ENCODE measurements at places on chromosomes 7 and 10.
A peak's percentile ranks its signal among the peaks of the same experiment; 100 is the strongest.

DNA sequence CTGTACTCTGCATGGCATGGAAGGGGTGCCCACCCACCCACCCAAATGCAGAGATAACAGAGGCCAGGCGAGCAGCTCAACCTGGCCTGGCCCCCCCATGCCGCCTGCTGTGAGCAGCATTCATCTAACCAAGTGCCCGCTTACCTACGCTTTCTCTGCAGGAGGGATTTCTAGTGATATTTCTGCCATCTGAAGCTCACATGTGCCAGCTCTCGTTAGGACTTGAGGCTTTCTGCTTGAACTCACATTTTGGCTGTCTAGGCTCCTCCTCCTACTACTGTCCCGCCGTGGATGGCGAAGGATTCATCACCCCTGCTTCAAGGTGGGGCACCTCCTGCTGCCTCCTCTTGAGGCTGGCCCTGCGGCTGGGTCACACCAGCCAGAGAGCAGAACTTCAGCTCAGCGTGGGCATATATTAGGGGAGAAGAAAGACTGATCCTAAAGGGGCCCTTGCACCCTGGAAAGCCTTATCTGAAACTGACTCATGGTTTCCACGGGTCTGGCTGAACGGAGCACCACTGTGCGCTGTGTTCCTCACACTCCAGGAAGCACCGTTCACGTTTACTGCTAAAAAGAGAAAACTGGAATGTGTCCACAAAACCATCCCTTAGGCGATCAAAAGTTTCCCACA lies 45.5 kb downstream of the CTBP2 start:
- no peak for DNase-seq

- DNase-seq: no peak
These were observed 98.9 kb downstream of the CARD11 start for GRCh38 chr7:2944739-2945138.

GRCh38 chr10:27890971-27891370 lies 107.9 kb downstream of the ODAD2 start:
- no peak for DNase-seq

- DNase-seq: no peak
These were observed 181.8 kb upstream of the LRRN3 start for GRCh38 chr7:110909117-110909516.

- peak; percentile 77 for DNase-seq
These were observed at the start of the genes CCT6A and PSPH for GRCh38 chr7:56051339-56052191. TSS of gene CCT6A (plus strand) at chr7:56051765. CDS start at chr7:56051849, 84 bp downstream. TSS of gene PSPH (minus strand) at chr7:56051444. CDS start at chr7:56021212, 30,232 bp downstream.

- DNase-seq: no peak
These were observed 75.5 kb upstream of the AFAP1L2 start for GRCh38 chr10:114479836-114480235.

DNA sequence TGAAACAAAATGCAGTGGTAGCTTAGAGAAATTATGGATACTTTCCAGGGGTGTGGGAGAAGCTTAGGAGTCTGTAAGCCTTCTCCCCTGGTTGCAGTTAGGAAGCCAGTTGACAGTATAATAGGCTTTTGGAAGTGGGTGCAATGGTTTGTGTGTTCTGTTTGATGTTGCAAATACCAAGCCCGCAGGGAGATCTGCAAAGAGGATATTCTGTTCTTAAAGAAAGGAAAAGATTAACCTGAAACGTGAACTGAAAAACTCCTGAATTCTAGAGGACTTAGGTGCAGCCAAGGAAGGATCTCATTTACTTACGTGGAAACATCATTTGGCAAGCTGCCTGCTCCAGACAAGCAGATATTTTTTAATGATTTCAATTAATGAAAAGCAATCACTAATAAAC lies 496.6 kb downstream of the AUTS2 start:
- DNase-seq: no peak

GRCh38 chr10:86673827-86674581 lies 5.7 kb downstream of the LDB3 start:
- no peak for DNase-seq

GRCh38 chr7:2482725-2483451 lies 6.7 kb upstream of the GRIFIN start:
- DNase-seq: no peak

DNA sequence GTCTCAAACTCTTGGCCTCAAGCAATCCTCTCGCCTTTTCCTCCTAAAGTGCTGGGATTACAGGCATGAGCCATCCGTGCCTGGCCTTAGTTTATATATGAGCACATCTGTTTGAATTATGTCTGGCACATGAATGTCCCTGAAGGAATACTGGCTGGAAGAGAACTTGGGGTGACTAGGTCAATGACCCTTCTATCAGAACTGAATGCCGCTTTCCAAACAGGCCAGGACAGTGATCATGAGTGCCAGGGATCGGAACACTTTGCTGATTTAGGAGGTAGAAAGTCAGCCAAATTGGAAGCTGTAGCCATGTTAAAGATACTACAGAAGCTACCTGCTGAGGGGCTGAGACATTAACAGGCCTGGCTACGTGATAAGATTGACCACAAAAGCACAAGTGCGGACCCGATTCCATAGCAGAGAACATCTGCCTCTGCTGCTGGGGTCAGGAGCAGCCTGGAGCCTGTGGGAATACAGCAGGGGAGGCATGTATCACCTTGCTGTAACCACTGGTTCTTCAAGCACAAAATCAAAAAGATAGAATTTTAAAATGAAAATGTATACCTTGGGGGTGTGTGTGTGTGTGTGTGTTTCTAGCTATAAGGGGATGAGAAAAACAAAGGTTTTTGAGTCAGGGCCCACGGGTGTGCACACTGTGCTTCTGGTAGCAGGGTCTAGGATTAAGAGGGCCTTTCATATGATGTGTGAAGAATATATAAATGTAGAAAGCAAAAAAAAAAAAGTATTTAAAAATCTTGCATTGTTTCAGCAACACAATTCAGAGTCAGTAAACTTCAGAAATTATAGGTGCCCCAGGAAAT lies 293.7 kb downstream of the BBS9 start:
- no peak for DNase-seq

DNA sequence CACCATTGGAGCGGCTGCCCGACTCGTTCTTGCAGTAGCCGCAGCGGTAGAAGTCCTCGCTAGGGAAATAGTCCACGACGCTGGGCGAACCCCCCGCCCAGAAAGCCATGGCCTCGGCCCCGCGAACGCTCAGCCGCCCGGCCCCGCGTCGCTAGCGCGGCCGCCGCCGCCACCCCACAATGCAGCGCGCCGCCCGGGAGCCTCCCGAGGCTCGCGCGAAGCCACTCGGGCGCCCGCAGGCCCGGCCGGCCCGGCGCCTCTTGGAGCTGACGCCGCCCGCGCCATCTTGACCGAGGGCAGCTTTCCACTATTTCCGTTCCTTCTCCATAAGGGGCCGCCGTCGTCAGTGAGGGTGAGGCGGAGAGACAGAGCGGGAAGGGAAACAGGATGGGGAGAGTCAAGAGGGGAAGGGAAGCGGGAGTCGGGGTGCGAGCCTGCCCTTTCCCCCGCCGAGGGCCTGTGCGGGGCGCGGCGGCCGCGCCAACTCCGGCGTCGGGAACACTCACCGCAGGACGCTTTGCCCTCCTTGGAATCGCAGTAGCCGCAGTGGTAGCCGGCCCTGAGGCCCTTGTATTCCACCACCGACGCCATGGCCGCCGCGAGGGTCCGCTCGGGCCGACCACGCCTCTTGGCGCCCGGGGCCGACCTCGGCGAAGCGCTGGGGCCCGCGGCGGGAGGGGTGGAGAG lies at the start of gene ATE1:
ATE1 (minus strand) TSS at position 191 of the 687 bp plus-strand sequence; CDS start at position 109, 82 bp downstream.
- DNase-seq: peak; percentile 69

DNA sequence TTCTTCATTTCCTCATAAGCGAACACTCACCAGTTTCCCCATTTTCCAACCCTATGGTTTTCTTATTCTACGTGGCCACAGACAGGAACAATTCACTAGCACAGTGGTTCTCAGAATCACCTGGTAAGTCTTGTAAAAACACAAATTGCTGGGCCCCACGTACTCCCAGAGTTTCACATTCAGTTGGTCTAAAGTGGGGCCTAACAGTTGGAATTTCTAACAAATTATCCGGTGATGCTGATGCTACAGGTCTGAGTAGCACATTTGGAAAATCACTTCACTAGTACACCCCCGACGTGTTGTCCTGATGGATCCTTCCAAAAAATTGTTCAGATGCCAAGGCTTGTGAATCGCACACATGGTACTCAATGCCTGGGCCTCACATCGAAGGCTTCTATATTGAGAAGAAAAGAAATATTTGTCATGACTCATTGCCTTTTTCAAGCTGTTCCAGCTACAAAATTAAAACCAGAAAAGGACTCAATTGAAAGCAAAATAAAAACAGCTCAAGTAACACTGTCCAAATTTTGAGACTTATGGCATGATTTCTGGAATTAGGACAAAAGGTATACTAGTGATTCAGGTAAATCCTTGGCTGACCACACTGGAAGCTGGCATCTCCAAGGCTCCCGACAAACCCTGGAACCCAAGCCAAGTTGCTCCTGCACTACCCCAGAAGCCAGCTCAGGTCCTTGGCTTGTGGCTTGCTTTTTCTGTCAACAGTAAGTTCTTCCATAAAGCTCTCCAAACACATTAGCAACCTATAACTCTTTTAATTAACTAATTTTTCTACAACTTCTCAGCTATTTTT lies 12.9 kb upstream of the VIM start:
- no peak for DNase-seq

GRCh38 chr10:31697271-31698180 lies 231.1 kb downstream of the ARHGAP12 start:
- DNase-seq: no peak

DNA sequence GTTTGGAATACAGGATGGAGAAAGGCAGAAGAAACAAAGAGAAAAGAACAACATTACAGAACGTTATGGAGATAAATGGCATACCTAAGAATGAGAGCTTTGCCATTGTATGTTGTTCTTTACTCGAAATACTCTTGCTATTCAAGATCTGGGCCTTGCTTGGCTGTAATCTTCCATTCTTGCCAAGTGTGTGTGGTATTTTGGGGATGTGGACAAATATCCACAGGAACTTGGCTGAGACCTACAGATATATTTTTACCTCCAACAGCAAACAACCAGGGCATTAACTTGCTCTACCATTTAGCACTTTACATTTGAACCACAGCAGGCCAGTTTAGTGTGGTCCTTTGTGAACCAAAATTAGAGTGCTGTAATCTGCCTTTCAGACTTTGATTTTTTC lies 76.3 kb downstream of the DKK1 start:
- no peak for DNase-seq

DNA sequence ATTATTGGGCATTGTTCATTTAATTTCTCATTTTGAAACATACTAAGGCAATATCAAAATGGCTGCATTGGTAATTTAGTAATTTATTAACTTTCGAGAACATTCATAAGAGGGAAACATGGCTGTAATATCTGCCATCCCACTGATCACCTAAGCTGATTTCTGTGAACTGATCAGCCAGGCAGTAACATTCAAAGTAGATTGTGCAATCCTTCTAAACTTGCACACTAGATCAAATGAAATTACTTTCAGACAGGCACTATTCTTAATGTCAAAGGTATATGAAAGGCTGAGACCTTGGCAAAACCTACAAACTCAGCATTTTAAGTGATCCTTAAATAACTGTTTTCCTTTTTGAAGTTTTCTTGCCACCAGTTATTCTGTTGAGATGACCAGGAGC lies 290.7 kb downstream of the CACNA2D1 start:
- no peak for DNase-seq

GRCh38 chr7:75993689-75994387 lies 557 bp downstream of the TMEM120A start:
- DNase-seq: no peak

Measured in activated T-helper 1 cell treated with anti-CD3 and anti-CD28 coated beads, Interleukin-2, amount 50 U/mL, for 16 hours (primary cell).